ENCODE measurements at places on chromosomes 1 and 21.

GRCh38 chr1:21815724-21816321 lies 3.8 kb downstream of the LDLRAD2 start:
- no peak for DNase-seq

DNA sequence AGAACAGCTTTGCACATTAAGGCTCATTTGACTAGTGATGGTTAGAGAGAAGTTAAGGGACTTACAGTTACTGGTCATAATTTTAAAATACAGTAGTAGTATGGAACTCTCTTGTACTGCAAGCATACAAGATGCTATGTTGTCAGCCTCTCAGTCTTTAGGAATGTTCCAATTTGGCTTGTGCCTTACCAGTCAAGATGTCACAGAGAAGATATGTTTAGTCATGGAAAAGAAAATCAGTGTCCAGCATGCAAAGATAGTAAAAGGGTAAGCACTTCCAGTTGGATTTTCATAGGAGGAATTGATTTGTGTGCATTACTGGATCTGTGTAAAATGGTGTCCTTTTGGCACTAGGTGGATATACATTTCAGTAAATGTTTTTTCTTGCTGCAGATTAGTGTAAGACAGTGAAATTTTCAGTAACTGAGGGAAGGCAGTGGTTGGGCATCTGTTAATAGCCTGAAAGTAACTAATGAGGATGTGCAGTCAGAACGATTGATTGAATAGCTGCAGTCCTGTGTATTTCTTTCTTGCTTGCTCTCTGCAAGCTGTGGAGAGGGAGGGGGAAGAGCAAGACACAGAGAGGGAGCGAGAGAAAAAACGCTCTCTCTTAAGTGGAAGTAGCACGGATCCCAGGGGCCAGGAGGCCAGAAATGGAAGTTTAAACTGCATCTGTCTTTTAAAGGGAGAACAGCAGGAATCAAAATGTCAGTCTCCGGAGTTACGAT lies 108.2 kb downstream of the CLEC20A start:
- DNase-seq: no peak

DNA sequence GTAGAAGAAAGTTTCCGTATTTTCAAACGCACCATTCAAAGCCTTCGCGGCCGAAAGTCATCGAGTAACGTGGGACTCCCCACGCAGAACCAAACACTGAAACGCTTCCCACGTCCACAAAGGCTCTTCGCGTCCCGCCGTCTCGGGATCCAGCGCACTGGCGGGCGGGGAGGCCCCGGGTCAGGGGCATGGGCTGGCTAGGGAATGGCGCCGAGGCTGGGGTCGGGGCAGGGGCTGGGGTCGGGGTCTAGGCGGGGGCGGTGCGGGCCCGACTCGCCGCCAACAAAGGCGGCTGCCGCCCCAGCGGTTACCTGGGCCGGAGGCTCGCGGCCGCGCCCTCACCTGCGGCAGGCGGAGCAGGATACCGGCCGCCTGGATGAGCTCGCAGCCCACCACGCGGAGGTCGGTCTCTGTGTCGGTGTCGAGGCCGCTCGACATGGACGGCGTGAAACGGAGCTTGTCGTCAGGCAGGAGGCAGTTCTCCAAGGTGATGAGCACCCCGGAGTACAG lies 403 bp downstream of the CCNL2 start:
- DNase-seq: no peak

DNA sequence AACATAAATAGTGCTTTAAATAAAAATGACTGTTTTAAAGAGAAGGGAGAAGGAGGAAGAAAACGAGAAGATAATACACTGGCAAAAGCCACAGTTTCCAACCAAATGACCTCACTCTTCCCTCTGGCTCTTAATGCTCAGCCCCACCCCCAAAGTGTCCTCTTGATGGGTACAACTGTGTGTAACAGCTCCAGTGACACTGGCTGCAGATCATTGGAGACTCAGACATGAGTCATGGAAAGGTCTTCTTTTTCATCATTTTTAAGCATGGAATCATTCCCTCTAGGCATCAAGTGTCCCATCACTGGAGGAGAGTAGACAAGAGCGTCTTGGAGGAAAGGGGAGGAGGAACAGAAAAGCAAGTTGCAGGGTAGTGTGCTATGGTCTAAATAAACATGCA lies 333.0 kb downstream of the PAPPA2 start:
- DNase-seq: no peak

Data from NCI-H2029 (cell line).